ENCODE measurements at places on chromosomes 16 and 17.
A peak's percentile ranks its signal among the peaks of the same experiment; 100 is the strongest.

GRCh38 chr17:3208484-3208883 lies 1.0 kb downstream of the OR1A1 start:
- no peak overlapping the region for H3K4me3 ChIP-seq
- no peaks in the 10 kb centered on the region for H3K27me3 ChIP-seq
- no peak overlapping the region for H3K27ac ChIP-seq
- DNase-seq, result no peak

- H3K36me3 ChIP-seq, result no peaks in the 10 kb centered on the region
- DNase-seq, result peak; percentile 91
- H3K4me1 ChIP-seq, result peaks cover 19% of the 10 kb centered on the region
- H3K27me3 ChIP-seq, result peaks cover 9% of the 10 kb centered on the region
- no peak within 1 kb of the TSS for H3K27ac ChIP-seq
Measured at GRCh38 chr17:7716901-7717755, at the start of gene DNAH2. DNAH2 (plus strand) TSS chr17:7717744; CDS start chr17:7719735, 1,991 bp downstream.

DNA sequence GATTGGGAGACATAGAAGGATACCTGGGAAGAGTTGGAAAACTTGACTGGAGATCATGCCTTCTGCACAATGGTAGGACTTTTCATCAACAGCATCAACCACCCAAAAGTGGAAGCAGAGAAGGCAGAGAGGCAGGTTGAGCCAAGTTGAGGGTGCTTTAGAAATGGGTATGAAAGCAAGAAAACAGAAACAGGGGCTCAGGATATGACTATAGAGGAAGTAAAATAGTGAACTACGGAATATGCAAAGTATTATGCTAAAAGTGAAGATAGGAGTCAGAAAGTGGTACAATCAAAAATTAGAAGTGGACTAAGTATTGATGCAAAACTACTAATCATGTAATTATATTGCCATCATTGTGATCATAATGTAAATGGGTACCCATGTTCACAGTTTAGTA lies 16.1 kb upstream of the ARHGAP44 start:
- DNase-seq, result no peak
- H3K4me1 ChIP-seq, result no peaks in the 10 kb centered on the region
- H3K36me3 ChIP-seq, result no peaks in the 10 kb centered on the region

GRCh38 chr17:79746889-79747507 lies 16.3 kb downstream of the ENPP7 start:
- H3K4me3 ChIP-seq, result peak overlapping the region; percentile 62
- H3K4me1 ChIP-seq, result peaks cover 21% of the 10 kb centered on the region
- H3K27ac ChIP-seq, result no peak overlapping the region
- DNase-seq, result peak; percentile 74

Measured in H1 (cell line).